ENCODE measurements at places on chromosomes 3 and 15. TPM values are rescaled to one million over a fixed set of nuclear protein-coding genes. Genes with fewer than 3 reads are reported as not detected.
A peak's percentile ranks its signal among the peaks of the same experiment; 100 is the strongest.

- H3K27me3 ChIP-seq, result no peaks in the 10 kb centered on the region
- H3K4me3 ChIP-seq, result no peak overlapping the region
- no peaks in the 10 kb centered on the region for H3K36me3 ChIP-seq
- no peak for DNase-seq
Observed at GRCh38 chr3:17910922-17911321, 168.5 kb upstream of the TBC1D5 start.

DNA sequence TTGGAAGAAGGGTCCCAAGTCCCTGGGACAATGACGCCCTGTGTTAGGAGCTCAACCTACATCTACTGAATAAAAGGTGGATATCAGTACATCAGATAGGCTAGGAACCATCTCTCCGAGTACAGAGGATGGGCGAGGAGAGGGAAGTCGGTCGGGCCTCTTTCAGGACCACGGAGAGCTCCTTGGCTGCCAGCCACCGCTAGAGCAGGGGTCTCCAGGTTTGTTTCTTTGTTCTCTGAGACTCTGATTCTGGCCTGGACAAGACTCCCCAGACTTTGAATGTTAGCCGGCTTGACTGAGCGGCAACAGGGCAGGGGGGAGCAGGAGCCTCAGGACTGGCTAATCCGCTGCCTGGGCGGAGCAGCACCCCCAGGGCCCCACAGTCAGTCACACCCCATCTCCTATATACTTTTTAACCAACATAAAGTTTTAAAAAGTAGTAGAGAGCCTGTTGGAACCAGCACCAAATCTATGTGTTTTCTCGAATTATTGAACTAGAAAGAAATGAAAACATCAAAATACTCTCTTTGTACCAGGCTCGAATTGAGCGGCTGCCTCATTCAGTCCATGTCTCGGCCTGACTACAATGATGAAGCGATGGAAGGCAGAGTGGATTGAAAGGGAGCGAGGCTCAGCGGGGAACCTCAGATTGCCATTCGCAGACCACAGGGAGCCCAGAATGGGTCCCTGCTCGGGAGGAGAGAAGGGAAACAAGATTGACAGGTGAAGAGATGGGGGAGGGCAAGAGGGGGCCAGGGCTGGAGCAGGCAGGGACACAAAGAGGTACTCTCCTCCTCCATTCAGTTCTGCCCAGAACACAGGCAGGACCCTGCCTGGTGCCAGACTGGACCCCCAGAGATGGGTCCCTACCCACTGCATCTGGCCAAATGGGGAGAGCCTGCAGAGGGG is 131.6 kb downstream of the TPRA1 start:
- peaks cover 91% of the 10 kb centered on the region for H3K27me3 ChIP-seq
- no peak overlapping the region for H3K4me3 ChIP-seq

DNA sequence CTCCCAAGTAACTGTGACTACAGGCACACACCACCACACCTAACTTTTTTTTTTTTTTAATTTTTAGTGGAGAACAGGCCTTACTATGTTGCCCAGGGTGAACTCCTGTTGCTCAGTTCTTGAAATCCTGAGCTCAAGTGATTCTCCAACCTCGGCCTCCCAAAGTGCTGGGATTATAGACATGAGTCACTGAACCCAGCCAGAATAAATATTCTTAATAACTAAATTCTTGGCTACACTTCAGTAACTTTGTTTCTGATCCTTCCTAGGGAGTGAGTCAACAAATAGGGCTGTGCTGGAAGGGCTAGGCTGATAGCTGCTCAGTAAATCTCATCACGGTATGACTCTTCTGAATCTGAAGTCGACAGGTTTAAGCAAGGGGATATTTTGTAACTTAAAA is 56.6 kb downstream of the P3H2 start:
- peak overlapping the region; percentile 72 for H3K27ac ChIP-seq
- H3K4me3 ChIP-seq, result no peak overlapping the region
- no peaks in the 10 kb centered on the region for H3K36me3 ChIP-seq
- no peaks in the 10 kb centered on the region for H3K27me3 ChIP-seq

DNA sequence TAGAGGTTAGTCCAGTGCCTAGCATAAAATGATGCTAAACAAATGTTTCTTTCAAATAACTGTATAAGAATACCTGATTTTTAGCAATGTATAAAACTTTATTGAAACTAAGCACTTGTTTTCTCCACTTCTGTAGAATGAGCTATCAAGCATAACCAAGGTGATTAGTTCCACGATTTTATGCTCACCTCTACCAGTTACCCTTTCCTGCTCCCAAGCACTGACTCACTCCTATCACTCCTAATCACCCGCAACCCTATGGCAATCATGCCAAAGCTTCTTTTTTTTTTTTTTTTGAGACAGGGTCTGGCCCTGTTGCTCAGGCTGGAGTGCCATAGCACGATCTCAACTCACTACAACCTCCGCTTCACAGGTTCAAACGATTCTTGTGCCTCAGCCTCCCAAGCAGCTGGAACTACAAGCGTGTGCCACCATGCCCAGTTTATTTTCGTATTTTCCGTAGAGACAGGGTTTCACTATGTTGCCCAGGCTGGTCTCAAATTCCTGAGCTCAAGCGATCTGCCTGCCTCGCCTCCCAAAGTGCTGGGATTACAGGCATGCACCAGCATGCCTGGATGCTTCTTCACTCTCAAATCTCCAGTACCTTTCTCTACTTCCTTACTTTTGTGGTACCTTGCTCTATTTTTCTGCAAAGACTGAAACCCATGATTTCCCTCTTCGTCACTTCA is 3.9 kb downstream of the HSPBAP1 start:
- H3K36me3 ChIP-seq, result no peaks in the 10 kb centered on the region
- DNase-seq, result no peak
- H3K4me1 ChIP-seq, result peaks cover 21% of the 10 kb centered on the region
- no peaks in the 10 kb centered on the region for H3K27me3 ChIP-seq
- H3K27ac ChIP-seq, result peak overlapping the region; percentile 36

DNA sequence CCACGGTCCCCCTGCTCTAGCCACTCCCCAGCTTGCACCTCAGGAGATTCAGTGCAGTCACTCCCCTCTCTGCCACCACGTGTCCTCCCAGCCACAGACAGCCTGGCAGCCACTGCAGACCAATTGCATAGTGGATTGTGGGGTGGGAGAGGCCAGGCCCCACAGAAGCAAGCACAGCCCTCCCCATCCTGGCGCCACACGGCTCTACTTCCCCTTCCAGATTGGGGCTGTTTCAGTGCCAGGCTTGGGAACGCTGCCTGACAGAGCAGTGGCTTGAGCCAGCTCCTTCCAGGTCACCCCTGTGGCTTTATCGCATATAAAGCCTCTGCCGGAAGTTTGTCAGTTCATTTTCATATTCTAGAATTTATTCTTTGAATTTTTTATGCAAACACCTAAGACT is 90.7 kb downstream of the TMEM266 start:
- H3K4me1 ChIP-seq, result peaks cover 16% of the 10 kb centered on the region
- H3K4me3 ChIP-seq, result no peak overlapping the region
- no peaks in the 10 kb centered on the region for H3K36me3 ChIP-seq
- peaks cover 32% of the 10 kb centered on the region for H3K27me3 ChIP-seq
- H3K27ac ChIP-seq, result peak overlapping the region; percentile 9

- no peak overlapping the region for H3K4me3 ChIP-seq
- no peak overlapping the region for H3K27ac ChIP-seq
- no peaks in the 10 kb centered on the region for H3K36me3 ChIP-seq
- H3K27me3 ChIP-seq, result peaks cover 2% of the 10 kb centered on the region
Observed at GRCh38 chr15:81611679-81612078, 237.7 kb upstream of the TMC3 start.

DNA sequence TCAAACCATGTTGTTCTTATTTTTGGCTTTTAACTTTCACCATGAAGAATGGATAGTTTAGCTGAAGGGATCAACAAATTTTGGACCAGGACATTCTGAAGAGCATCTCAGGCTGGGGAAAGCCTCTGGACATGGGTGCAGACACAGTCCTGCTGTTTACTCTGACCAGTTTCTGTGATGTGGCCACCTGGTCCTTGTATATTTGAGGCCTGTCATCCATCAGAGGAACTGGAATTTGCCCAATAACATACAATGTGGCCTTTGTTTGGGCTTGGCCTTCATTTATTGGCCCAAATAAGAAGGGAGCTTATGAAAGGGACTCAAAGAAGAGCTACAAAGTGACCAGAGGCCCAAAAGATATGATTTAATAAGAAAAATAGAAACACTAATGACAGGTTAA is 127.9 kb downstream of the MYRIP start:
- H3K36me3 ChIP-seq, result no peaks in the 10 kb centered on the region
- no peak for DNase-seq
- no peak overlapping the region for H3K4me3 ChIP-seq
- peaks cover 4% of the 10 kb centered on the region for H3K27me3 ChIP-seq

DNA sequence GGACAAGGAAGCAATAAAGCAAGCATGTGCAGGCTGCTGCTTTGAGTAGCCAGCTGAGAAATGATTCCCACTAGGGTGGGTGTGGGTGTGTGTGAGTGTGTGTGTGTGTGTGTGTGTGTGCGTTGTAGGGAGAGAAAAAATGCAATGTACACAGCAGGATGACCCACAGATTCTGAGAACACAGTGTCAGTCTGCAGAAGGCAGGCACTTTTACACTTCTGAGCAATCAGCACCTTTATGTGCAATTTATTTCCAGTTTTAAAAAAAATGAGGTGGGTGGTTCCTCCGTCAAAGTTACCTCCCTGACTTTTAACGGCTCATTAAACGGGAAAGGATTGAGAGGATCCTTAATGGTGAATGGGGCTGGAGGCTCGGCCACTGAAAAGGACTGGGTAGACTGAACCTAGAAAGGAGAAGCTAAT is 38.5 kb upstream of the LIPC start:
- H3K4me1 ChIP-seq, result peaks cover 88% of the 10 kb centered on the region
- no peaks in the 10 kb centered on the region for H3K36me3 ChIP-seq
- H3K27ac ChIP-seq, result peak overlapping the region; percentile 95

DNA sequence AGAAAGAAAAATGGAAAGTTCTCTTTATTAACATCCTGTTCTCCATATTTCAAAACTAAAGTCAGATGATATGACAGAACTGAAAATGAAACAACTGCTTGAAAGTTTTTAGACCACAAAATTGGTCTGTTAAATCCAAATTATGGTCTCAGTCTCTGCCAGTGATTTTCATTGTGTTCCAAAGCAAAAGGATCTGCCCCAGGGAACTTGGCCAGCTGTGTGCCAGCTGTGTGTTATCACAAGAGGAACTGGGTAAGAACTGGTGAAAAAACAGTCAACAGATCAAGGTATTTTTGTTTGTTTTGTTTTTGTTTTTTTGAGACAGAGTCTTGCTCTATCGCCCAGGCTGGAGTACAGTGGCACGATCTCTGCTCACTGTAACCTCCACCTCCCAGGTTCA is 323.3 kb downstream of the CTNNB1 start:
- no peak for DNase-seq
- no peaks in the 10 kb centered on the region for H3K36me3 ChIP-seq
- H3K4me3 ChIP-seq, result no peak overlapping the region
- H3K27ac ChIP-seq, result no peak overlapping the region
- H3K4me1 ChIP-seq, result no peaks in the 10 kb centered on the region

DNA sequence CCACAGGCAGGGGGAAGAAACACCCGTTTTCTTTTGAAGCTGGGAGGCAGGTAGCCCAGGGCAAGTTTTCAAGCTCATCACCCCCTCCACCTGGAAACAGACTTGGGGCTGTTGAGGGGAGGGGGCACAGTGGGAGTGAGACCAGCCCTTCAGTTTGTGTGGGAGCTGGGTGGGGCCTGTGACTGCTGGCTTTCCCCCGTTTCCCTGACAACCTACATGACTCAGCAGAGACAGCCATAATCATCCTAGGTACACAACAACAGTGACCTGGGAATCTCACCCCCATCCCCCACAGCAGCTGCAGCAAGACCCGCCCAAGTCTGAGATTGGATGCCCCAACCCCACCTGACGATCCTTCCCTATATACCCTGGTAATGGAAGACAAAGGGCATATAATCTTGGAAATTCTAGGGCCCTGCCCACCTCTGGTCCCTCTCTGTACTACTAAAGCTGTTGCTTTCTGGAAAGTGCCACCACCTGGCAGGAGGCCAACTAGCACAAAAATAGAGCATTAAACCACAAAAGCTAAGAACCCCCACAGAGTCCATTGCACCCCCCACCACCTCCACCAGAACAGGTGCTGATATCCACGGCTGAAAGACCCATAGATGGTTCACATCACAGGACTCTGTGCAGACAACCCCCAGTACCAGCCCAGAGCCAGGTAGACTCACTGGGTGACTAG is 422.2 kb upstream of the SGO1 start:
- H3K36me3 ChIP-seq, result peaks cover 12% of the 10 kb centered on the region
- H3K4me1 ChIP-seq, result peaks cover 14% of the 10 kb centered on the region
- H3K27ac ChIP-seq, result no peak overlapping the region
- H3K4me3 ChIP-seq, result no peak overlapping the region
- no peak for DNase-seq
- H3K27me3 ChIP-seq, result no peaks in the 10 kb centered on the region

- no peak overlapping the region for H3K27ac ChIP-seq
- peaks cover 11% of the 10 kb centered on the region for H3K27me3 ChIP-seq
- H3K4me1 ChIP-seq, result peaks cover 2% of the 10 kb centered on the region
- no peak for DNase-seq
- H3K36me3 ChIP-seq, result no peaks in the 10 kb centered on the region
Observed at GRCh38 chr3:23189187-23189586, 13.9 kb upstream of the UBE2E2 start.

GRCh38 chr15:58015565-58015964 is 49.9 kb downstream of the ALDH1A2 start:
- no peak for DNase-seq
- H3K27me3 ChIP-seq, result peaks cover 51% of the 10 kb centered on the region
- no peaks in the 10 kb centered on the region for H3K36me3 ChIP-seq
- no peak overlapping the region for H3K27ac ChIP-seq

DNA sequence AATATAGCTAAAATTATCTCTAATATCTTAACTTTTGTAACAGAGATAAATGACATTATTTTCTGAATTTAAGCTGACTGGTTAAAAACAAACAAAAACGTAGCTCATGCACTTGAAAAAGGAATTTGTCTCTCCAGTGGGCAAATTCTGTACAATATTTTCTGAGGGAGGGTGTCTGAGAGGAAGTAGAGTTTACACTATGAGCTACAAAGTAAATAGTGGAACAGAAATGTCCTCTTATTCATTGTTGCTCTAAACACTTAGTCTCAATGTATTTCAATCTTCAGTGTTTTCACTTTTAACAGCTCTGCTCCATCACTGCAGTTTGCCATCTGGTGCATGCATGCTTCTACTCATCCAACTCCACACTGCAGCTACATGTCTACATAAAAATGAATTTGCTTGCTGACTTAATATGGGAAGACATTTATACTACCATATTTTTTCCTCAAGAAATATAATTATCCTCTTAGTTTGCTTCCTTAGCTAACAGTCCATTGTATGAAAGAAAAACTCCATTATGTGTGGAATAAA is 817.4 kb upstream of the LMCD1 start:
- no peak overlapping the region for H3K4me3 ChIP-seq
- H3K27me3 ChIP-seq, result no peaks in the 10 kb centered on the region
- H3K4me1 ChIP-seq, result peaks cover 11% of the 10 kb centered on the region
- no peaks in the 10 kb centered on the region for H3K36me3 ChIP-seq

Gene CCDC191
- total RNA-seq, result 8.8 TPM

Gene ITGA11
- total RNA-seq, result 2.3 TPM

Gene DAG1
- 118 TPM for total RNA-seq

Gene GOLGA6L10
- 11.0 TPM for total RNA-seq

Gene TFRC
- total RNA-seq, result 123 TPM
